ENCODE measurements at places on chromosomes 1 and 21.

GRCh38 chr1:153655333-153655732 is 3.2 kb upstream of the SNAPIN start:
- no peak for DNase-seq

GRCh38 chr1:29675481-29676263 is 439.4 kb downstream of the PTPRU start:
- DNase-seq: no peak

GRCh38 chr1:232686346-232686745 is 56.4 kb upstream of the SIPA1L2 start:
- no peak for DNase-seq

DNA sequence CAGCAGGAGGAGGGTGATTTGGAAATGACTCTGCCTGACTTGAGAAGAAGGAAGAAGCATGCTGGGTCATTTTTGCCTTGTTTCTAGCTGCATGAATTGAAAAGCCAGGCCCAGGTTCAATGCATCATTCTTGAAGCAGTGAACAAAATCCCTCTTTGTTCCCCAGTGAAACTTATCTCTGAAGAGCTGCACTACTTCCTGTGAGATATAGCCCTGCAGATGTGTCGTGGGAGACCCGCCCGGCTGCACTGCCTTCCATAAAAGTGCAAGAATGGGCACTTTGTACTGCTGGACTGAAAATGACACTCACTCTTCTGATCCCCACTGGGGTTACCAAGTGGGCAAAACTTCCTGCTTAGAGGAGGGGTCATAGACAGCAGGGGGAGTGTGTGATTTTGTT is 249.2 kb upstream of the NFIA start:
- DNase-seq: no peak

- no peak for DNase-seq
Measured at GRCh38 chr1:32701951-32702598, 495 bp downstream of the SYNC start.

DNA sequence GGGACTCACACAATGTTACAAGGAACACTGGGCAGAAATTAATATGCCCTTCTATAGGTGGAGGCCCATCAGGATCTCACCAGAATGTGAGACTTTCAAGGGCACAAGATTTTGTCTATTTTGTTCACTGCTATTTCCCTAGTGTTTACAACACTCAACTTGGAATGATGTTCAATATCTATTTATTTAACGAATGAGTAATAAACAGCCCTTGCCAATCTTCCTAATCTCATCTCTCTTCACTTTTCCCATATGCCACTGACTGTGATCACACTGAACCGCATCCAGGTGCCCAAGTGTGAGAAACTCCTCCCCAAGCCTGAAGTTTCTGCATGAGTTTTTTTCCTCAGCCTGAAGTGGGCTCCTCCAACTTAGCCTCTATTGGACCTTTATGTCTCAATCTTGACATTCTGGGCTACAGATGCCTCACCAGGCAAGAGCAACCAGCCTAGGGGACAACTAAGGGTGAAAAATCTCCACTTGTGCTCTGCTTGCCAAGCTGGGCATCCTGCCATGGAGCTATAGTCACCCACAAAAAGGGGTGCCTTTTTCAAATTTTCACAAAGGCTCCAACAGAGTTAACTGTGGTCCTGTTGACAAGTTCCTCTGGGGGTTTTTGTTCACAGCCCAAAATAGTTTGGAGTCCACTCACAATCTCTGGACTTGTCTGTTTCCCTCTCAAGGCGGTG is 105.6 kb downstream of the PLPP3 start:
- DNase-seq: no peak

All from stimulated activated CD4-positive, alpha-beta T cell treated with anti-CD3 and anti-CD28 coated beads, Interleukin-4, amount 100 ng/mL, for 1 hour (primary cell).